ENCODE measurements at places on chromosomes 16 and 17.
A peak's percentile ranks its signal among the peaks of the same experiment; 100 is the strongest.

GRCh38 chr17:13495423-13495822 is 106.3 kb downstream of the HS3ST3A1 start:
- DNase-seq, result no peak

GRCh38 chr16:10612649-10613179 is 32.3 kb upstream of the EMP2 start:
- no peak for DNase-seq

- DNase-seq, result peak; percentile 64
Observed at GRCh38 chr17:72614871-72615626, 477.4 kb downstream of the SLC39A11 start.

DNA sequence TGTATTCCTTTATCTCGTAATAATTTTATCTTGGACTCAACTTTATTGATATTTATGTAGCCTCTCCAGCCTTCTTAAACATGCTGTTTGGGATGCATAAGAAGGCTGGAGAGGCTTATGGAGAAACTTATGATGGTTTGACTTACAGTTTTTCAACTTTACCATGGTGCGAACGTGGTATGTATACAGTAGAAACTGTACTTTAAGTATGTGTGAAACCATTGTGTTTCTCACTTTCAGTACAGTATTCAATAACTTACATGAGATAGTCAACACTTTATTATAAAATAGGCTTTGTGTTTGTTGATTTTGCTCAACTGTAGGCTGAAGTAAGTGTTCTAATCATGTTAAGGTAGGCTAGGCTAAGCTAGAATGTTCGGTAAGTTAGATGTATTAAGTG is 206.8 kb downstream of the SEC14L1 start:
- DNase-seq, result no peak

GRCh38 chr17:28267720-28268609 is 51.0 kb upstream of the TMEM97 start:
- DNase-seq, result no peak

DNA sequence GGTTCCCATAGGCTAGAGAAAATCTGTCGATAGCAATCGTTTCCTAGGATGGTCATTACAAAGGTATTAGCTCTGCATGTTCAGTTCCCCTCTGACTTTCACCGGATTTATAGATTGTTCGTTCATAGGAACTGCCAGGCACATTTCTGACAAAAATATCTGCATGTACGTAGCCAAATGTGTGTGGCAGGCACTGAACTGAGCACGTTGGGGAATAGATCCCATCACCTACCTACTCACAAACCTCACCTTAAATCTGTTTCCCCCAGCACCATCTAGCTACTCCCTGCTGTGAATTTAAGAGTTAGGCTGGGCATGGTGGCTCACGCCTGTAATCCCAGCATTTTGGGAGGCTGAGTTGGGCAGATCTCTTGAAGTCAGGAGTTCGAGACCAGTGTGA is 64.5 kb upstream of the TANC2 start:
- no peak for DNase-seq

DNA sequence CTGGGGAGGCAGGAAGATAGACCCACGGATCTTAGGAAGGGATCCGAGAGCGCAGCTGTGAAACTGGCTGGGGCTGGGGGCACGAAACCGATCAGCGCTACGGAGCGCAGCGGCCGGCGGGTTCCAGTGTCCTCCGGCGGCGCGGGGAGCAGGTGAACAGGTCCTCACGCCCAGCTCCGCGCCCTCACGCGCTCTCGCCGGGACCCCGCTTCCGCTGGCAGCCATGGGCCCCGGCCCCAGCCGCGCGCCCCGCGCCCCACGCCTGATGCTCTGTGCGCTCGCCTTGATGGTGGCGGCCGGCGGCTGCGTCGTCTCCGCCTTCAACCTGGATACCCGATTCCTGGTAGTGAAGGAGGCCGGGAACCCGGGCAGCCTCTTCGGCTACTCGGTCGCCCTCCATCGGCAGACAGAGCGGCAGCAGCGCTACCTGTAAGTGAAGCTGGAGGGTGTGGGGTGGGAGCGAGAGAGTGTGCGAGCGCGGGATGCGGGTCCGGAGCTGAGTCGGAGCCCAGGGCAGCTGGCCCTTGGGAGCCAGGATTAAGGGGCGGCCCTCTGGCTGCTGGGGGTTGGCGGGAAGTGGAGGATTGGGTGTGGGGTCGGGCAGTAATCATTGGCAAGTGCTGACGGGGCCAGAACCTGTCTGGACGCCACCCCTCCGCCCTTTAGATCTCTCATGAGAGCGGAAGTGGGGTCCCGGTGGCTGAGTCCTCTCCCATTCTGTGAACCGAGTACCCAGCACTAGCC is 479 bp downstream of the ITGA3 start:
- peak; percentile 66 for DNase-seq

DNA sequence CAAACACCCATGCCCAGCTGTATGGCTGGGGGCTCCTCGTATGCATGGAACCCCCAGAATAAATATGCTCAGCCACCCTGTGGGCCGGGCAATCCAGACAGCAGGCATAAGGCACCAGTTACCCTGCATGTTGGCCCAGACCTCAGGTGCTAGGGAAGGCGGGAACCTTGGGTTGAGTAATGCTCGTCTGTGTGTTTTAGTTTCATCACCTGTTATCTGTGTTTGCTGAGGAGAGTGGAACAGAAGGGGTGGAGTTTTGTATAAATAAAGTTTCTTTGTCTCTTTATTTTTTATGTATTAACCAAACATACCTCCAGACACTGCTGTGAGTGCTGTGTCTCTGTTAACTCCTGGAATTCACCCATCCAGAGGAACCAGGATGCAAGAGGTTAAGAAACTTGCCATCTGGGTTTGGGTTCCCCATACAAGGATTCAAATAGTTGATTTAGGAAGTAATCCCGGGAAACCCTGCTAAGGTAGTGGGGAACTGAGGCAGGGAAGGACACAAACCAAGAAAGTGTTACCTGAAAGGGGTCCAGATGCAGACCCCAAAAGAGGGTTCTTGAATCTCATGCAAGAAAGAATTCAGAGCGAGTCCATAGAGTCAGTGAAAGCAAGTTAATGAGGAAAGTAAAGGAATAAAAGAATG is 37.4 kb upstream of the IL21R start:
- DNase-seq, result peak; percentile 46

DNA sequence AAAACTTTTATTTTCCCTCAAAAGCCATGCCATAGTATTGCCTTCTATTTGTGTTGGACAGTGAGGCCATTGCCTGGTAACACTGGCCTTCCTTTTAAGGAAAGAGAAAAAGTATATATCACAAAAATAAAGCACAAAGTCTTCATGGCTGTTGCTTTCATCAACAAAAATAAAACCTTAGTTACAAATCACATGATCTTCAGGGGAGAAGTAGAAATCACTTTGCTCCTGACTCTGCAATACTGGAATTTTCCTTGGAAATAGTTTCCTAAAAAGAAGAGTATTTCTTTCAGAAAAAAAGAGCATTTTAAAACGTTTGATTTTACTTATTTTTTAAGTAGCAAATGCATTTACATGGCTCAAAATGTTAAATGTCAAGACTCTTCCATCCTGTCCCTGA is 41.9 kb downstream of the FAM20A start:
- DNase-seq, result no peak
